Adrenal gland (tissue), 19 donors: ENCODE measurements at places on chromosomes 16 and 17. TPM values are rescaled to one million over a fixed set of nuclear protein-coding genes. Genes with fewer than 3 reads are reported as not detected.

The SNX20 gene
- 0.93 TPM for polyA plus RNA-seq

The ARL2BP gene
- 32.6 TPM for polyA plus RNA-seq

The P2RX5 gene
- polyA plus RNA-seq = 2.0 TPM

The CHST5 gene
- polyA plus RNA-seq = 0.61 TPM

The ETV4 gene
- 6.6 TPM for polyA plus RNA-seq

The MSI2 gene
- 36.7 TPM for polyA plus RNA-seq
